Fibroblast of skin of abdomen (primary cell): ENCODE measurements at places on chromosomes 1 and 21.

DNA sequence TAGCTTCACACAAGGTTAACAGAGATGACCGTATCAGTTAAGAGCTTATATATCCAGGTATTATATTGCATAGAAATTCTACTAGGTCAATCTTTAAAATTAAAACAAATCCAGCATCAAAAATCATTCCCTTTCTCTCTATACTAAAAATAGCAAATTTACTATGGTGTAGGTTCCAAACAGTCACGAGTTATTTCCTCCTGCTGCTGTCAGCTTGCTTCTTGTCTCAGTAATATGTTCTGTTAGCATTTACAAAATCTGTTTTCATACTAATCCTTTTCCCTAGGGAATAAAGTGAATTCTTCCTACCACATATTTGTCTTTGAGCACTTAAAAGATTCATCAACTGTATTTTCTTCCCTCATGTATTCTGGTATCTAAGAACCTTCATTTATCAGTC lies 2.5 kb downstream of the WDR26 start:
- peak; percentile 34 for DNase-seq

DNA sequence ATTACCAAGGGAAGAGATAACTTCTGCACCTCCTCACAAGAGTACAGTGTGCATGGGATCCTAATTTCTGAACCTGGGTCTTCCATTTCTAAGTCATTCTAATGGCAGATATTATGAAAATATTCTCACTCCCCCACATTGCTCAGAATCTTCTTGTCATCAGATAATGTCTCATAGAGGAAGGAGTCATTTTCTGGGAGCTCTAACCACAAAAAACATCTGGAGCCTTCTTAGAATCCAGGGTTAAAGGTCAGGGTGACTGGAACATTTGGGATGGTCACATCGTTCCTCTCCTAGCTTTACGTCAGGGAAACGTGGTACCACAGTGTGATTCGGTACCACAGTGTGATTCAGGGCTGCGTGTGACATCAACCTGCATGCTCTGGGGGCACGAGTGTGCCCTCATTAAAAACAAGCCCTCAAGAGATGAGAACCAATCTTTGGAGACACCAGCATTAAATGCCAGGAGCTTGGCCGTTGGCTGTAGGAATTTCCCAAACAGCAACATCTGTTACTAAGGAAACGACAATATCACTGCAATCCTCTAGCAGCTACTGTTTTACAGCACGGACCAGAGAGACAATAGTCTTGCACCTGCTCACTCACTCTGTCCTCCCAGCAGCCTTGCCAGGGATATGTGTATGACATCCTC lies 179.1 kb downstream of the PSMG1 start:
- peak; percentile 41 for DNase-seq

DNA sequence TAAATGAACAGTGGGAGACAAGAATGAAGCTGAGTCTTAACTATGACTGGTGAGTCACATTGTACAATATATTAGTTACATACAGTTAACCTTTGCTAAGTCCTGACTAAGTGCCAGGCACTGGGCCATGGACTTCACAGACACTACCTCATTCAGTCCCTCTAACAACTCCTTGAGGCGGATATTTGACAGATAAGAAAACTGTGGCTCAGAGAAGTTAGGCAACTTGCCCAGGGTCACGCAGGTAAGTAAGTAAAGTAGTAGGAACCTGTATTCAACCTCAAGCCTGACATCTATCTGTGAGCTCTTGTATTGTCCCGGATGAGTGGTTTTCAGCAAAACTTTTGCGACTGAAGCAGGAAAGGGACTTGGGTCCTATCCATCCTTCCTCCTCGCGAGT lies 62.1 kb downstream of the GNG12 start:
- peak; percentile 79 for DNase-seq

GRCh38 chr1:16433030-16433429 lies 4.2 kb downstream of the SPATA21 start:
- DNase-seq, result no peak

DNA sequence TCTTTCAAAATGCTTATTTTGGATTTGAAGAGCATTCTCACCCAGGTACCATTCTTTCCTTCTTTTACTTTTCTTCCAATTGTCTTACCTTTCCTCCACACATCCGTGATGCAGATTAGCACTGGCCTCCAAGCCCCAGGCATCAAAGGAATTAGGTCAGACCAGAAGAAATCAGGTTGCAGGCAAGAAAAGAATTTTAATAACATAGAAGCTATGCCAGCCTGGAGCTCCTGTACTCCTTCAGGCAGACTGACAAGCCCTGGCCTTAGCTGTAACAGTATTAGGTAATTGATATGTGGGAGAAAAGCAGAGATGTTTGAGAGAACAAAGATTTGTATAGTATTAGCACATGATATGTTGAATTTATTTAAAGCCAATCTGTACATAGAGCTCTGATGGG lies 390.4 kb upstream of the ADGRL2 start:
- no peak for DNase-seq

GRCh38 chr21:38800924-38801744 lies 4.6 kb upstream of the ETS2 start:
- DNase-seq, result no peak
